ENCODE measurements at places on chromosomes 16 and 17.

- no peak for DNase-seq
Measured at GRCh38 chr17:29936724-29937123, 4.7 kb upstream of the EFCAB5 start.

DNA sequence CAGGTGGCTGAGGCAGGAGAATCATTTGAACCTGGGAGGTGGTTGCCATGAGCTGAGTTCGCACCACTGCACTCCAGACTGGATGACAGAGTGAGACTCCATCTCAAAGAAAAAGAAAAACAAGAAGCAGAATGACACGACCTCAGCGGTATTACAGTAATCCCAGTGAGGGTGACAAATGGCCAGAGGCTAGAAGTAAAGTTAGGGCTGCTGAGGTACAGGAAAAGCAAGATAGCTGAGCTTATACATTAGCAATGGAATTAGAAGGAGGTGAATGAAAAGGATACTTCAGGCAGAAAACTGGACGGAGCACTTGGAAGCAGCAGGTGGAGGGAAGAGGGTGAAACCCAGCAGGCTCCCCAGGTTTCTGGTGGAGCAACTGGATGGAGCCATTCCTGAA is 26.1 kb upstream of the AMZ2 start:
- no peak for DNase-seq

GRCh38 chr16:51327001-51327400 is 175.9 kb upstream of the SALL1 start:
- DNase-seq, result no peak

DNA sequence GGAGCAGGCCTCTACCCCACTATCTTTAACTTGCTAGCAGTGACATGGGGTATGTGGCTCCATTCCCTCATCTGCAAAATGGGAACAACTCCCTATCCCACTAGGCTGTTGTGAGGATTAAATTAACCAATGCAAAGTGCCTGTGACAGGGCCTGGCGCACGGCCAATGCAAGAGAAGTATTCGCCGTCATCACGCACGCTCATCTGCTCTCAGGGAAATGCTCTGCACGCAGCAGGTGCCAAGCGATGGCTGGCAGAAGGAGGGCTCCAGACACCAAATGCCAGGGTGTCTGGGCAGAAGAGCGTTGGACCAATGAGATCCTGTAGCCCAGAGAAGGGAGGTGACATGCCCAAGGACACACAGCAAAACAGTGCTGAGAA is 17.3 kb downstream of the FAM83G start:
- no peak for DNase-seq

DNA sequence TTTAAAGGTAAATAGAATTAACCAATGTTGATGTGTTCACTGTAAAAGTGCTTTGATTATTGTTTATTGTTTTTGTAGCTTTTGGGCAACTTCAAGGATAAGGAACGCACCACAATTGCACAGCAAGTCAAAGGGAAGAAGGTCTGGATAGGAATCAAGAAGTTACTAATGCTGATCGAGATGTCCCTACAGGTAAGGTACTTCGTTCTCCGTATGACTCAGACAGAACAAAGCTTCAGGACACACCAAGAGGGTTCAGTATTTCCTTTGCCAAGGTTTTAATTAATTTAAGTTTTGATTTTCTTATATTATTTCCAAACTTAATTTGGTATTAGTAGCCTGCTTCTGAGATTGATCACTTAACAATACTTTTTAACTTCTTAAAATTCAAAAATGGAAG is 67.1 kb downstream of the WNT3 start:
- DNase-seq, result no peak

DNA sequence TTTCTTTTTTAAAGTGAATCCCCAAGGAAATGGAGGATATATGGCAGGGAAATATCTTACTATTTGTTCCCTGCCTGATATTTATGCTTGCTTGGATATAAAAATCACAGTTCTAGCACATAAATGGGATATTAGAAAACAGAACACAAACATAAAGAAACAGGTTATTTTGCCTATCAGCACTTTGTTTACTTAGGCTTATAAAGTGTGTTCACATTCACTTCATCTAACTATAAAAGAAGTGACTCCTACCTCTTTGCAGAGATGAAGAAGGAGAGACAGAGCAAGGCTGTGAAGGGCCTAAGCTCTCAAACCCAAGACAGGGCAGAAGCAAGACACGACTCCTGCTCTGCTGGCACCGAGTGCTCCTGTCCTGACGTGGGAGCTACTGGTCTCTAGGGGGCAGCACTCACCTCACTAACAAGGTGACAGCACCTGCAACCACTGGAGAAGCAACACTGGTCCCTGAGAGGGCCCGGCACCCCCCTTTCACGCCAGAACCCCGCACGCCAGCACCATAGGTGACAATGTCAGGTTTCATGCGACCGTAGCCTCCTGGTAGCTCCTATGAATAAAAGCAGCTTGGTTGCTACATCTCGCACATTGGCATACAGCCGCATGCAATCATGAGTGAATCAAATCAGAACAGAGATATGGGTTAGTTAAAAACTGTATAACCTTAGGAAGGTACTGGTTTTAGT is 32.0 kb downstream of the MBTPS1 start:
- DNase-seq, result peak; percentile 50

GRCh38 chr16:69324013-69324531 is 6.3 kb downstream of the PDF start:
- peak; percentile 68 for DNase-seq

GRCh38 chr17:5329784-5330557 is 47.9 kb downstream of the RABEP1 start:
- no peak for DNase-seq

- no peak for DNase-seq
Measured at GRCh38 chr17:73132085-73132492, 32.7 kb upstream of the SSTR2 start.

- DNase-seq, result no peak
Measured at GRCh38 chr17:9974448-9975381, 69.6 kb upstream of the RCVRN start.

DNA sequence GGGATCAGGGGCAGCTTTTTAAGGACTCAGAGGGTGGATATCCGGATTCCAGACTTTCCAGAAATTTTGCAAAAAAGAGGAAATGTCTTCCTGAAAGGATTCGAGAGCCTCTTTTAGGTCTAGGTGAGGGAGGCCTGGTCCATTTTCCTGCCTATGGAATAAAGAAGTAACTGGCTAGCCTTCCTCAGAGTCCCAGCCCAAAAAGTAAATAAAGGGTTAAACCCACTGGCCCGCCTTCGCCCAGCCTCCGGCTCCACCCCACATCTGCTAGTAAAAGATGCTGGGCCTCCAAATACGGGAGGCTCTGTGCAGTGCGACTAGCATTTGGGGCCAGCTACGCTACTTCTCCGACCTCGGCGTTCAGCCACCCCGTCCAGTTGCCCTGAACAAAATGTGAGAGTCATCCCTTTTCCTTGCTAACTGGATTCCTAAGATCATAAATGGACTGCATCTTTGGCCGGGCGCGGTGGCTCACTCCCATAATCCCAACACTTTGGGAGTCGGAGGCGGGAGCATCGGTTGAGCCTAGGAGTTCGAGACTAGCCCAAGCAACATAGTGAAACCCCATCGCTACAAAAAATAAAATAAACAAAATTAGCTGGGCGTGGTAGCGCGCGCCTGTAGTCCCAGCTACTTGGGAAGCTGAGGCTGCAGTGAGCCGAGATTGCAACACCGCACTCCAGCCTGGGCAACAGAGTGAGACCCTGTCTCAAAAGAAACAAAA is 824 bp upstream of the MPP2 start:
- peak; percentile 74 for DNase-seq

- no peak for DNase-seq
Measured at GRCh38 chr17:27343977-27344607, 50.2 kb downstream of the WSB1 start.

Data from left cardiac atrium (tissue), 4 donors.